NCI-H2081 (cell line): ENCODE measurements at places on chromosomes 13 and 19.

DNA sequence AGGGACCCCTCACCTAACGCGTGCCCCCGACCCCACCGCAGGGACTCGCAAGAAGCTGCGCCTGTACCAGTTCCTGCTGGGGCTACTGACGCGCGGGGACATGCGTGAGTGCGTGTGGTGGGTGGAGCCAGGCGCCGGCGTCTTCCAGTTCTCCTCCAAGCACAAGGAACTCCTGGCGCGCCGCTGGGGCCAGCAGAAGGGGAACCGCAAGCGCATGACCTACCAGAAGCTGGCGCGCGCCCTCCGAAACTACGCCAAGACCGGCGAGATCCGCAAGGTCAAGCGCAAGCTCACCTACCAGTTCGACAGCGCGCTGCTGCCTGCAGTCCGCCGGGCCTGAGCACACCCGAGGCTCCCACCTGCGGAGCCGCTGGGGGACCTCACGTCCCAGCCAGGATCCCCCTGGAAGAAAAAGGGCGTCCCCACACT lies 4.7 kb upstream of the MYBPC2 start:
- DNase-seq: no peak

DNA sequence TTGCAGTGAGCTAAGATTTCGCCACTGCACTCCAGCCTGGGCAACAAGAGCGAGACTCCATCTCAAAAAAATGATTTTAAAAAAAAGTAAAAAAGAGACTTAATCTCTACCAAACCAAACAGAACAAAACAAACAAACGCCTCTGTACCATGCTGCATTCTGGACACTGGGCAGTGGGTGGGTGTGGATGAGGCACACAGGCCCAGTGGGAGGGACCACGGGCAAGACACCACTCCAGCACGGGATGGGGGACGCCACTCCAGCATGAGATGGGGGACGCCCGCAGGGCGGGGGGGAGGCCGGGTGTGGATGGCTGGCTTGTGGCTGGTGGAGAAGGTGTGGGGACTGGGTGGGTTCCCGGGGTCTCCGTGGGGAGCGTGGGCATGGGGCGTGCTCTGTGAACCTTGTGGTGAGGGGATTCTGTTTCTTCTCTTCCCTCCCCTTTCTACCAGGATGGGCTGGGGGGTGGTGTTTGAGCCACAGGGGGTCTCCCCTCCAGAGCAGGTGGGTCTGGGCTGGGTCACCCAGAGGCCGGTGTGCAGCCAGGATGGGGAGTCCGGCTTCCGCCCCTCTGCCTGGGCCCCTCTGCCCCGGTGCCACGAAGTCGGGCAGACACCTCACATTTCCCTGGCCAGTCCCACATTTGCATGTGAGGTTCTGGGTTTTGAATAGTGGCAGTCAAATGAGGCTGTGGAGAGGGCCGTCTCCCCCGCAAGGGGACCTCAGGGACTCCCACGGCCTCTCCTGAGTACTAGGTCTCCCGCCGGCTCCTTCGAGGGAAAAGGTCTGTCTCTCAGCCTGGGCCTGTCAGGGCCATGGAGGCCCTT lies 23.9 kb upstream of the MATK start:
- DNase-seq: no peak

GRCh38 chr13:59533561-59534555 lies 629.9 kb downstream of the DIAPH3 start:
- no peak for DNase-seq

GRCh38 chr13:89363144-89363543 lies 1692.0 kb downstream of the SLITRK5 start:
- DNase-seq: no peak

GRCh38 chr13:110726726-110727125 lies 13.2 kb downstream of the ING1 start:
- DNase-seq: no peak

DNA sequence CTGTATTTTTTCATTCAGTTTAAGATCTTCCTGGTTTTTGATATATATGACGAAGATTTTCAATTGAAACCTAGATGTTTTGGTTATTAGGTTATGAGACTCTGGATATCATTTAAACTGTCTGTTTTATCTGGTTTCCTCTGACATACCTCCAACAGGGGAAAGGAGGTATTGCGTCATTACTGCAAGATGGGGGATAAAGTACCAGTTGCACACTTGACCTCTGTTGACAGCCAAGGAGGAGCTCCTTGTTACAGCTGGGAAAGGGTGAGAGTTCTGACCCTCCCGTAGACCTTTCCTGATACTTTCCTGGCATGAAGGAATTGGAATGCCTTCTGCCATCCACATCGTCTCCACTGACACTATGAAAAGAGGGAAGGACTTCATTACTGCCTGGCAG lies 82.0 kb upstream of the SHISA2 start:
- DNase-seq: no peak

- no peak for DNase-seq
Measured at GRCh38 chr13:67267136-67267535, 37.0 kb upstream of the PCDH9 start.

GRCh38 chr13:49464621-49465325 lies 20.7 kb downstream of the SETDB2 start:
- DNase-seq: no peak

DNA sequence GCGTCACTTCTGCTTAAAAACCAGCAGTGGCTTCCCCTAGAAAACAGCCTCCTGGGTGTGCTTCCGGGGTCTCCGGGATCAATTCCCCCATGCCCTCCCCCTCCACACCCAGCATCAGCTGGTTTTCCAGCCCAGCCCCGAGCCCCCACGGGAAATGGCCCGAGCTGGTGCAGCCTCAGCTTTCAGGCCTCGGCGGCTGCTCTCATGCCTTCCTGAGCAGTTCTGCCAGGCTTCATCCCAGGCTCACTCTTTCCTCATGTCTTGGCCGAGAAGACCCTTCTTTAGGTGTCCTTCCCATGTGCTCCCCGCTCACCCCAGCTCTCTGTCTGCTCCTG lies 103.1 kb upstream of the RNF113B start:
- no peak for DNase-seq

GRCh38 chr19:5250127-5250659 lies 90.4 kb downstream of the PTPRS start:
- no peak for DNase-seq

DNA sequence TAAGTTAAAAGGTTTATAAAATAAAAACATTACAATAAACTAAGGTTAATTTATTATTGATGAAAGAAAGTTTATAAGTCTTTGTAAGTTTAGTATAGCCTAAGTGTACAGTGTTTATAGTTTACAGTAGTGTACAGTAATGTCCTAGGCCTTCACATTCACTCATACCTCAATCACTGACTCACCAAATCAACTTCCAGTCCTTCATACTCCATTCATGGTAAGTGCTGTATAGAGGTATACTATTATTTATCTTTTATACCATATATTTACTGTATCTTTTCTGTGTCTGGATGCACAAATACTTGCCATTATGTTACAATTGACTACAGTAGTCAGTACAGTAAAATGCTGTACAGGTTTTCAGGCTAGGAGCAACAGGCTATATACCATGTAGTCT lies 490.0 kb downstream of the GPC6 start:
- no peak for DNase-seq

- DNase-seq: peak; percentile 85
Measured at GRCh38 chr19:12965017-12965811, 4.2 kb upstream of the DAND5 start.

- no peak for DNase-seq
Measured at GRCh38 chr13:54511366-54511765, 1482.8 kb downstream of the OLFM4 start.

DNA sequence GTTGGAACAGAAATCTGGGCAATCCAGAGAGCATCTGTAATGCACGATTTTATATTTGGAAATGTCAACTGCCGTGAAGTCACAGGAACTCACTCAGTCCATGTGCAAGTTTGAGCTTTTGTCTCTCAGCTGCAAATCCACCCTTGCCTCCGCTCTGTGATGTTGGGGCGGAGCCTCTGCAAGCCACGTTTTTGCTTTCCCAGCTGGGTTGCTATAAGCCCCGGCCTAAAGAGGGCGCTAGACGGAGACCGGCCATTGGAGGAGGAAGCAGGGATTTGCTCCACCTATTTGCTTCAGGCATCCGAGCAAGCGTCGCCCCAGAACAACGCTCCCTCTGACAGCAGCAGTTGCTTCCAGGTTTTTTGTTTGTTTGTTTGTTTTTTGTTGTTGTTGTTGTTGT lies 56.2 kb downstream of the TRPM4 start:
- DNase-seq: no peak

- DNase-seq: no peak
Measured at GRCh38 chr13:52916486-52916990, 68.1 kb upstream of the PCDH8 start.
